ENCODE measurements at places on chromosomes 5 and 9.
A peak's percentile ranks its signal among the peaks of the same experiment; 100 is the strongest.

DNA sequence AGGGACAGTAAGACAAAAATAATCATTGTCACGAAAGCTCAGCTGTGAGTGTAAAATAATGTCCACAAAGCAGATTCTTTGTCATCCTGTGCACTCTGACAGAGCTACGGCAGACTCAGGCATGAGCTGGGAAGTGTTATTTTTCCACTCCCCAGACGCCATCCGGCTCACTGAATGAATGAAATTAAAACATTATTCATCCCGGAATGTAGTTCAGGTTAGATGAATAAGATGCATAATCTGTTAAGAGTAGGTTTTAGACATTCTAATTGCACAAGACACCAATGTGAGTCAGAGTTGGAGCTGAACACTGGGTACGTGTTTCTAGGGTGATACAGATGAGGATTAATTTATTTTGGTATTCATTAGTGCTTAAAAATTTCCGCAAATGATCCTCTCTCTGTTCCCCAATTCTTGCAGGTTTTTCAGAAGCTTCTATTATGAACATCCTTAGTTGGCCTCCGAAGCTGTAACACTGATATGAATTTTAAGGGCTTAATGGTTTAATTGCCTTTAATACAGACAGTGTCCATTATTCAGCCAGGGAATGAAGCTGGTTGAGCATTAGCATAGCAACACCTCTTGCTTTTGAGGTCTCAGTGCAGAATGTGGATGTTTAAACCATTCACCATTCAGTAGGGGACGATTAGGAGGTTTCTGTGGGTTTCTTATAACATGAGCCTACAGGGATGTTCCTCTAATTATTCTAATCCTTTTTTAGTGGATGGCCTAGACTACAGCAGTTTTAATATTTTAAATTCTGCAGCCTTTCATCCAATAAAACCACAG is 65.6 kb upstream of the FRRS1L start:
- no peak for DNase-seq

DNA sequence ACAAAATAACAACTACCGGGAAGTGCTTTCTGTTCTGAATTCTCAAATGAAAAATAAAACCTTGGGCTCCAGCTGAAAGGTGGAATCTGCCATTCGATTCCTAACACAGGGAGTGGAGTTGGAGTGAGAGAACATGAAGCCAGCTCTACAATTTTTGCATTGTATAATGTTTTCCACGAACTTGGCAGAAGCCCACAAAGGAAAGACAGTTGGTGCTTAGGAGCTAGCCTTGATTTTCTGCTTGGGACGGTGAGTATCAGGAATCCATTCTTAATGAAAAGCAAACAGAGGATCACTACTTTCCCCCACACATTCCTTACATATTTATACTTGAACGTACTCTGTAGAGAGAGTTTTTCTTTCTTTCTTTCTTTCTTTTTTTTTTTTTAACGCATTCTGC is 74.2 kb upstream of the FBXL7 start:
- no peak for DNase-seq

DNA sequence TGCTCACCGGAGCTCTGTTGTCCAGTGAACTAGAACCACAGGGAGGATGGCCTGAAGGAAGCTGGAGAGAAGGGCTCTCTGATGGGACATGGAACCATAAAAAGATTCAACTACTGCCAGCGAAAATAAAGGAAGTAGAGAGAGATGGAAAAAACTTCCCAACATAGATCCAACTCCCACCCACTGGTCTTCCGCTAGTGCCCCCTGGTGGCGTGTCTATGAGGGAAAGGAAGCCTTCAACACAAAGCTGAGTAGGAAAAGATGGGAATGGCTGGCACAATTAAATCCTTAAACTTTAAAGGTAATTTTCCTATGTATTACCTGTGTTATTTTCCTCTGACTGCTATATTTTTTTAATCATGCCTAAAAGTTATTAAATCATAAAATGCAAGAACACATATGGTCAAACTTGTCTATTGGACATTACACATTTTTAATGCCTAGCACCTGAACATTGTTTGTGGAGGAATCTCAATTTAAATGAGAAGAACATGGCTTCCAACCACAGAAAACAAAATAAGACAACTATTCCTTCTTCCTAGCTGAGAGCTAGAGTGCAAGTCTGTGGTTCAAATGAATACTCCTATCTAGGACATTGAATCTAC is 51.5 kb downstream of the CEP120 start:
- DNase-seq: peak; percentile 6

- DNase-seq: peak; percentile 68
Observed at GRCh38 chr5:139844472-139845145, 49.0 kb downstream of the PSD2 start.

DNA sequence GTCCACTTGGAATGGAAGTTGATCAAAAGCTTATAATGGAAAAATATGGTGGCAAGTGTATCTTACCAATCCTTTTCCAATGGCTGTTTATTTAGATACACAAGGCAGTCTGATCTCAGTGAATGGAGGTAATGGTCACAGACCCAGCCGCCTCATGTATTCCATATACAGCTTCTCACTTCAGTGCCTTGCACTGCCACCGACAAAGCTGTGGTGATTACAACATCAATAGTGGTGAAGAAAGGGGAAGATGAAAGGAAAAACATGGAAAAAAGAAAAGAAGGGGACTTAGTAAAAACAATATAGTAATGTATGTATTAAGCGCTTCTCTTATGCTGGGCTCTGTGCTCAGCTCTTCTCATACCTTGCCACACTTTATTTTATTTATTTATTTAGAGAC is 297.3 kb upstream of the RASA1 start:
- no peak for DNase-seq

DNA sequence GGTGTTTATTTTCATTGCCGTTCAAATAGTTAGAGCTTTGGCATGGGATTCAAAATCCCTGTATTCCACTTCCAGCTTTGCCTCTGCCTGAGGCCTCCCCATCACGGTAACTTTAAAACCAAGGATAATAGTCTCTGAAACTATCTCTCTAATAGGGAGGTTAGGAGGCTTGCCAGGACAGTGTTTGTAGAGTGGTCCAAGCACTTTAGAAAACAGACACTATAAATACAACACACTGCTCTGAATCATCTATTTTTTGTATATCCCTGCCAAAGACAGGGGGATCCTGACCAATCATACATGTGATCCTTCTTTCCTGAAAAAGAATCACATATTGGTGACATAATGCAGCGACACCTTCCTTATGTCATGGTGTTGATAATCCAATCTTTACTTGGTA is 326.8 kb downstream of the BNC2 start:
- DNase-seq: no peak

DNA sequence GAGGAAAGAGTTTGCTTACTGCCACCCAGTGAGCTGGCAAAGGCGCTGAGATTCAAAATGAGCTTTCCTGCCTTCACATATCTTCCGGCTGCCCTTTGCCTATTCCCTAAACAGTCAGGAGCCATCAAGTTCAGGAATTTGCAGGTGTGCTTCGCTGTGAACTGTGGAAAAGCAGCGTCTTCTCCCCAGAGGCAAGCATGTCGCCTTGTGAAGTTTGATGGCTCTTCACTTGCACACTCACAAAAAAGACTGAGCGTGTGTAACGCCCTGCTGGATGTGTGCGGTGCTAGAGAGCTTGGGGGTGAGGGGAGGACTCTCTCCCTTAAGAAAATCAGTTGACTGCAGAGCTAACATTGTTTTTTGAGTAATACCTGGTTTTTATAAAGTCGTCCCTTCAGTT is 288.7 kb downstream of the DOCK8 start:
- DNase-seq: no peak

DNA sequence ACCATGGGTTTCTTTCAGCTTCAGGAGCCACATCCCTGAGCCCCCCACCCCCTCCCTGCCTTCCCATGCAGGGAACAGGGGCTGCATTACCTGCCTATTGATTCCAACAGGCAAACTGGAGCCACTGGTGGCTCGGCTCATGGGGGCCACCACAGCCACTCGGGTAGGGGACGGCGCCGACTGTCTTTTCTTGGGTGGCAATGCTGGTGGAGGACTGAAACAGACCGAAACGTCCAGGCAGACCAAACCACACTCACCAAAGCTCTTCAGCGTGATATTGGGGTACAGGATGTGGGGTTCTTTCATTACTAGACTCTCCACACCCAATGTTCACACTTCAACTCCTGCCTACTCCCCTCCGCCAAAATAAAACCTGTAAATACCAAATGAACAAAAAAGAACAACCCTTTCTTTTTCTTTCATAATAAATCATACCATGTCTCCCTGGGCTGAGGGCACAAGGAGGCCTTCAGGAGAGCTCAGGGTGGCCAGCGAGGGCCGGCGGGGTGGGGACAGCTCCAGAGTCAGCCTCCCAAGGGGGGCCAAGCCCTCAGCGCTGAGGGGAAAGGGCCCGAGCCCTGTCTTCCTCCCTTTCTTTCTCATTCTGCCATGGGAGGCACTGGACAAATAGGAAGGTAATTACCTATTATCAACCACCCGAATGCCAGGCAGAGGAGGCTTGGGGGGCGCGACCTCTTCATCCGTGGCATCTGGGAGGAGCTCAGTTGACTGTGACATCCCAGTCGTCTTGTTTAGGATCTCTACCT is 83.3 kb downstream of the PRRT1B start:
- no peak for DNase-seq

GRCh38 chr5:59367791-59368394 is 525.6 kb downstream of the PDE4D start:
- peak; percentile 26 for DNase-seq

DNA sequence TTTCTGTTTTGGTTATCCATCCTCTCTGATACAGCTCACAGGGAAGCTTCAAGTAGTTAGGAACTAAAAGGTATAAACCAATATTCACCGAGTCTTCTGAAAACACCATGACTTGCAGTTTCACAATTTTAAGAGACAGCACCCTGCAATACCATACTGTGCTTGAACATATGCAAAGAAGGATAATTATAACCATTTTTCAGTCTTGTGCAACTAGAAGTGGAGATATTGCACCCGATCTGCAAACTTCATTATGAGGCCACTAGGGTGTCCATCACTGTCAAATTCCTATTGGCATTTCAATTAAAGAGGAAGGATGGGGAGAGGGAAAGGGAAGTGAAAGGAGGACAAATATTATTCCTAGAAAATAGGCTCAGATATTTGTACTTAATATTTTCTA is 32.4 kb upstream of the CEP120 start:
- no peak for DNase-seq

- no peak for DNase-seq
Observed at GRCh38 chr9:89484475-89485404, 13.2 kb downstream of the SEMA4D start.

DNA sequence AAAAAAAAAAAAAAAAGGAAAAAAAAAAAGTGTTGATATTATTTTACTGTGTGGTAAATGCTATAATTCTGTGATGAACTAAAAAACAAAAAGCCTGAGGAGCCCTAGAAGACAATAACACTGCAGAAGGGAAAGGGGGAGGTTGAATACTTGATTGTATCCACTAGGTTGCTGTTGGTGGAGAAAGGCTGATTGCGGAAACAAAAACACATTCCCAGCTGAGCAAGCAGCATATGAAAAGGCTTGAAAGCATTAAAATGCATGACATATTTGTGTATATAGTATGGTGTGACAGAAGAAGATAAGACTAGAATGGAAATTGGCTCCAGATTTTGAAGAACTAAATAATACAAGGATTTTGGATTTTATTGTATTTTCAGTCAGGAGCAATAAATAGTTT is 8.9 kb downstream of the RABGAP1 start:
- DNase-seq: no peak

DNA sequence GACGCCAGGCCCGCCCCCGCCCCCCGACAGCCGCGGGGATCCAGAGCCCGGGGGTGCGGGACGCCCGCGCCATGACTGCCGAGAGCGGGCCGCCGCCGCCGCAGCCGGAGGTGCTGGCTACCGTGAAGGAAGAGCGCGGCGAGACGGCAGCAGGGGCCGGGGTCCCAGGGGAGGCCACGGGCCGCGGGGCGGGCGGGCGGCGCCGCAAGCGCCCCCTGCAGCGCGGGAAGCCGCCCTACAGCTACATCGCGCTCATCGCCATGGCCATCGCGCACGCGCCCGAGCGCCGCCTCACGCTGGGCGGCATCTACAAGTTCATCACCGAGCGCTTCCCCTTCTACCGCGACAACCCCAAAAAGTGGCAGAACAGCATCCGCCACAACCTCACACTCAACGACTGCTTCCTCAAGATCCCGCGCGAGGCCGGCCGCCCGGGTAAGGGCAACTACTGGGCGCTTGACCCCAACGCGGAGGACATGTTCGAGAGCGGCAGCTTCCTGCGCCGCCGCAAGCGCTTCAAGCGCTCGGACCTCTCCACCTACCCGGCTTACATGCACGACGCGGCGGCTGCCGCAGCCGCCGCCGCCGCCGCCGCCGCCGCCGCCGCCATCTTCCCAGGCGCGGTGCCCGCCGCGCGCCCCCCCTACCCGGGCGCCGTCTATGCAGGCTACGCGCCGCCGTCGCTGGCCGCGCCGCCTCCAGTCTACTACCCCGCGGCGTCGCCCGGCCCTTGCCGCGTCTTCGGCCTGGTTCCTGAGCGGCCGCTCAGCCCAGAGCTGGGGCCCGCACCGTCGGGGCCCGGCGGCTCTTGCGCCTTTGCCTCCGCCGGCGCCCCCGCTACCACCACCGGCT is 1.0 kb downstream of the FOXE1 start:
- peak; percentile 35 for DNase-seq

DNA sequence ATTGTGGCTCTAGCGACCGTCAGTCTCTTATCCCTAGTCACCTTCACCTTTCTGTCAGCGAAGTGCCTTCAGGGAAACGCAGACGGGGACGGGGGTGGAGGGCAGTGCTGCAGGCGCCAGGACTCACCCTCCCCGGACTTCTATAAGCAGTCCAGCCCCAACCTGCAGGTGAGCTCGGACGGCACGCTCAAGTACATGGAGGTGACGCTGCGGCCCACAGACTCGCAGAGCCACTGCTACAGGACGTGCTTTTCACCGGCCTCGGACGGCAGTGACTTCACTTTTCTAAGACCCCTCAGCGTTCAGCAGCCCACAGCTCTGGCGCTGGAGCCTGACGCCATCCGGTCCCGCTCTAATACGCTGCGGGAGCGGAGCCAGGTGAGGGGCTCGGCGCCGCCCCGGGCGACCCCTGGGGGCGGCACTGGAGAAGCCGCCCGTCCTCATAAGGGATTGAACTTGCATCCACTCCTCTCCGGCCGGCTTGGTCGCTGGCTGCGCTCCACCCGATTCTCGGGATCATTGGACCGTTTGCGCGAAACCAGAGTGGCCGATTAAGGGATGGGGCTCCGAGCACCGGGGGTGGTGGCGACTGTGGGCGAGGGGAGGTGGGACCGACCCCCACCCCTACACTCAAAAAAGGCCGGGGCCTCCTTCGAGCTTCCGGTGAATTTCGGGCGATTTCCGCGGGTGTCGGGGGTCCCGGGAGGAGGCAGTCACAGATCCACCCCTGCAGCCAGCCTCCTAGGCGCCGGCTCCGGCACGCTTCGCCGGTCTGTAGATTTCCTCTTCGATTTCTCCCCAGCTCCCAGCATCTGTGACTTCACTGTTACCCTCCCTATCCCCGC is 2.7 kb downstream of the PCDHGC5 start:
- no peak for DNase-seq

DNA sequence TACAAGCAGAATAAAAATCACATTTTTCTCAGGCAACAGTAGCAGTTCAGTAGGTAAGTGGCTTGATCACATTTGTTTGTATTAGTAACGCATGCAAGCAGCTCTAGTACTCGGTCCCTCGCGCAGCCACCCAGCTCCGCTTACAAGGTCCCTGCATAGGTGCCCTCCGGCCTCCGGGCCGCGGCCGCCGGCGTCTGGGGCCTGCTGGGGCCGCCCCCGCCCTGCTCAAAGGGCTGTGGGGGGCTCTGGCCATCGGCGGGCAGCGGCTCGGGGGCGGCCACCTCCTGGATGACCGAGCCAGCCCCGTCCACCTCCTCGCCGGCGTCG is 50.2 kb upstream of the UBAC1 start:
- DNase-seq: no peak

All from activated CD4-positive, alpha-beta T cell treated with anti-CD3 and anti-CD28 coated beads, Interleukin-2, amount 50 U/mL, for 4 hours (primary cell).